ENCODE measurements at places on chromosomes 12 and 14. TPM values are rescaled to one million over a fixed set of nuclear protein-coding genes. Genes with fewer than 3 reads are reported as not detected.

Gene RPGRIP1
- total RNA-seq: not detected

Gene ANKRD33
- total RNA-seq: not detected

Gene TAS2R13
- total RNA-seq: 1.8 TPM

Gene PIWIL1
- not detected for total RNA-seq

Gene PDE3A
- total RNA-seq: 32.3 TPM

Gene ACOT6
- 0.16 TPM for total RNA-seq

Gene SETD3
- 69.8 TPM for total RNA-seq

Gene ADCY6
- total RNA-seq: 34.9 TPM

Gene RNASE3
- not detected for total RNA-seq

Gene OTOGL
- 0.36 TPM for total RNA-seq

Gene ATL1
- 15.1 TPM for total RNA-seq

Gene CSRP2
- total RNA-seq: 26.2 TPM

Gene IFNG
- total RNA-seq: not detected

Gene DDX55
- total RNA-seq: 15.9 TPM

Gene PYGL
- 152 TPM for total RNA-seq

Gene AKAP5
- total RNA-seq: 0.36 TPM

Gene TEX22
- total RNA-seq: 0.36 TPM

Gene CD163L1
- 2.1 TPM for total RNA-seq

Gene FZD10
- total RNA-seq: not detected

Gene HEBP1
- 15.3 TPM for total RNA-seq

Gene SLC6A13
- 0.36 TPM for total RNA-seq

Gene ATP2A2
- 502 TPM for total RNA-seq

Gene CFAP73
- not detected for total RNA-seq

Gene TSPAN11
- 0.36 TPM for total RNA-seq

Gene COCH
- 0.36 TPM for total RNA-seq

Gene APOF
- total RNA-seq: not detected

Gene VPS29
- 46.2 TPM for total RNA-seq

Gene DIO2
- 5.8 TPM for total RNA-seq

Gene MARS1
- 138 TPM for total RNA-seq

Gene C12orf54
- total RNA-seq: not detected

Gene PTPRR
- under 0.01 TPM for total RNA-seq

All from hair follicle dermal papilla cell (primary cell).